Endothelial cell of umbilical vein (primary cell): ENCODE measurements at places on chromosomes 12 and 14. TPM values are rescaled to one million over a fixed set of nuclear protein-coding genes. Genes with fewer than 3 reads are reported as not detected.

Gene FLRT2
- 125 and 202 TPM in 2 replicates for total RNA-seq

Gene WIF1
- not detected in 2 replicates for total RNA-seq

Gene RPS29
- total RNA-seq: 1,408 and 1,453 TPM in 2 replicates

Gene TBX3
- 1.1 and 2.0 TPM in 2 replicates for total RNA-seq

Gene GPRC5D
- total RNA-seq: not detected in 2 replicates

Gene PLXNC1
- 0.04 TPM in 1 of 2 replicates, not detected in the other for total RNA-seq

Gene SPATA7
- 8.4 and 9.7 TPM in 2 replicates for total RNA-seq

Gene ERBB3
- 0.11 TPM in 1 of 2 replicates, not detected in the other for total RNA-seq

Gene ADGRD1
- not detected in 2 replicates for total RNA-seq

Gene ABHD12B
- not detected in 2 replicates for total RNA-seq

Gene KRT72
- total RNA-seq: not detected in 2 replicates
